ENCODE measurements at places on chromosomes 13 and 19.

DNA sequence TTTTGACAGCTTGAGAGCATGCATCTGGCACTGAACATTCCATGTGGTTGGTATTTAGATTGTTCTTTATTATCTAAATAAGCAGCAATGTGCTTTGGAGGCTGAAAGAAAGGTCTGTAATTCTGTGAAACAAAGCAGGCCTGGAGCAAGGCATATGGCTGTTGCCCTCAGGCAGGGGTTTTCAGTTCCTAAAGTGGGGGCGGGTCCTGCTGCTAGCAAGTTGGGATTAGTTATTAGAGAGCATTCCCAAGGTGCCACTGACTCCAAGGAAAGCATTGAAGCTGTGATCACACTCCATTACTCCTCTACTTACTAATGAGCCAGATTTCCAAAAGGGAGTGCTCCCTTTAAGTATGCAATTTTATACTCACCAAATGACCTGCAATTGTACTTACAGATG is 432.2 kb downstream of the OLFM4 start:
- no peak for DNase-seq

DNA sequence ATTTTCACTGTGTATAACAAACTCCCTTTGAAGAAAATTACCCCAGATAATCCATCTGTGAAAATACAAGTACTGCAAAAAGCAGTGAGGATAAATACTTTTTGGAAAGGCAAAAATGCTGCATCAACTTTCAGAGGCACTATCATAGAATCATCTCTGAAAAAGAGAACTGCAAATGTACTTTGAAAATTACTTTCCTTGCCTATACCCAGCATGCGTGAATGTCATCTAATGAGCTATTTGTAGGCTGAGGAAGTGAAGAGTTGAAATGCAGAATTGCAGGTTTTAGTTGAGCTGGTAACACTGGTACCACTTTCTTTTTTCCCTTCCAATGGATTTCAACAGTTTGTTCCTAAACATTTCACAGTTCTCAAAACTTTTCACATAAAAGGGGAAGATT is 196.7 kb downstream of the TBC1D4 start:
- DNase-seq = no peak

GRCh38 chr19:34794066-34794960 is 21.3 kb upstream of the ZNF599 start:
- no peak for DNase-seq

GRCh38 chr13:41361491-41361890 is 50.4 kb downstream of the NAA16 start:
- no peak for DNase-seq
